ENCODE measurements at places on chromosomes 3 and 15.

DNA sequence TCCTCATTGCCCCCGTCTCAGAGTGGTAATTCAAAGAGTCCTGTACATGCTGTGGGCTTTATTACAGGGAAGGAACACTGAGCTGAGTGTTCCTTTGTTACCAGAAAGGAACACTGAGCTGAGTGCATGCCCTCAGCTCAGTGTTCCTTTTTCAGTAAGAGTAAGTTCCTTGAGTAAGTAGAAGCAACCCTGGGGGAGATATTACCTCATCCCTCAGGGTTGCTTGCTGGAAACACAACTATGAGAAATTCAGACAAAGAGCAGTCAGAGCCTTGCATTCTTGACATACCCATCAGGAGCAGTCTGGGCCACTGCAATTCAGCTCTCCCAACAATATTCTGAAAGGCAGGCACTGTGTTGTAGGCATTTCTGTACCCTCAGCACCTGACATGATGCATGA lies 17.0 kb downstream of the CHRM5 start:
- DNase-seq = peak; percentile 98

DNA sequence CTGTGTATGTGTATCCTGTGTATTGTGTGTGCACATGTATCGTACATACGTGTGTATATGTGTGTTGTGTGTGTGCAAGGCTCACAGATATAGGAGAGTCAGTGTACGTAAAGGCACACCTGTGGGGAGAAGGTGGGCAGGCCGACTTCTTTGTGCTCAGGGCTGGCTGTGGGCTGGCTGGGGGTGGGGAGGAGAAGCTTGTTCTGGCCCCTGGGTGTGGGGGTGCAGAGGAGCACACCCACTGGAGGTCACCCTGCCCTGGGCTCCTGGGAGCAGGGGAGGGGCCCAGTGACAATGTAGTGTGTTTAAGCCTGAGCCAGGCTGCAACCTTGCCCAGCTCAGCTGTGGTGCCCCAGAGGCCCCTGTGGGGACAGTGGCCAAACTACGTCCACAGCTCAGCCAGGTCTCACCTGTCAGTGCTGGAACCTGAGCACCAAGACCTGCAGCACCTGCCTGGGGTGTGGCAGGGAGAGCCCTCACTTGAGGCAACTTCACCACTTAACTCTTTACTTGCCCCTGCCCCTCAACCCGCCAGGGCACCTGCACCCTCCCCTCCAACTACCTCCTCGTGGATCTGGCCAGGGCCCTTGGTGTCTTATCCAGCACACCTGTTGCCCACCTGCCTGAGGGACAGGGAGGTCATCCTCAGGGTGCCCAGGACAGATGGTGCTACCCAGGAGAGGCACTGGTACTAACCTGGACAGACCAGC lies 2.6 kb upstream of the HHATL start:
- DNase-seq = no peak

DNA sequence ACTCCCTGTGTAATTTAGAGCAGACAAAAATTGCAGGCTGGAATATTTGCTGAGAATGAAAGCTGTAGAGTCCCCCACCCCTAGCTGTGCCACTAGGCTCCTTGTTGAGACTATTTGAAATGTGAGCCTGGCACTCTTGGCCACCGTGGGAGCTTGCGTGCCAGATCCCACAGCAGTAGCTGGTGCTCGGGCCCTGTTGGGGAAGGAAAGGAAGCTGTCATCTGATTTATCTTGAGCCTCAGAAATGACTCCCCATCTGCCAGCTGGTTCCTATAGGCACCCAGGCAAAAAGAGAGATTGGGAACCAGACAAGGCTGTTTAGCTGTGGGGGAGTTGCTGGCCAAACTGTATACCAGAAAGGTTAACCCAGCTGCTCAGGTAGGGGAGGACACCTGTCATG lies 23.4 kb upstream of the CLEC3B start:
- no peak for DNase-seq

DNA sequence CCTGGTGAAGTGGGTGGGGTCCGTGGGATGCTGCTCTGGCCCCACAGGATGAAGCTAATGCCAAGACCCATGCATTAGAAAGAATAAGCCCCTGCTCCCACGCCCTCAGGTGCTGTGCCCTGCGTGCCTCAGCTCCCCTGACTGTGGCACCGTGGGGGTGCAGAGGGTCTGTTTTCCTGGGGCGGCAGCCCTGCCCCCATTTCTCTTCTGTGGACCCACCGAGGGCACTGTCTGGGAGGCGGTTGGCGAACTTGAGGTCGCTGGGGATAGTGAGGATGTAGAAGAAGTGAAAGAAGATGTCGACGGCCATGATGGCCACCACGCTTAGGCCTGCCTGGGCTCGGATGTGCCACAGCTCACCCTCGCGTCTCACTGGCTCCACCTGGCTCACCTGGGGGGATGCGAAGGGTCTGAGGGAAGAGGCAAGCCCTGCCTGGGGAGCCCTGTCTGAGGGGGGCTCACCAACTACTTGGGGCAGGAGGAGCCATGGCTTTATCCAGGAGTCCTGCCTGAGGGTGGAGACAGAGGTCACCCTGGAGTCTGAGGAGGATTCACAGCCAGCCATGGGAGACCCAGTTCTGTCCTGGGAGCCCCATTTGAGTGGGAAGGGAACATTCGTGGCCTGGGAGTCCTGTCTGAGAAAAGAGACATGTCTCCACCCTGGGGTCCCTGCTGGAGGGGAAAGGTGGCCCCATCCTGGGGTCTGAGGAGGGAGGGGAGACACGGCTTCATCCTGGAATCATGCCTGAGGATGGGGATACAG lies 5.1 kb downstream of the HHATL start:
- DNase-seq = no peak

DNA sequence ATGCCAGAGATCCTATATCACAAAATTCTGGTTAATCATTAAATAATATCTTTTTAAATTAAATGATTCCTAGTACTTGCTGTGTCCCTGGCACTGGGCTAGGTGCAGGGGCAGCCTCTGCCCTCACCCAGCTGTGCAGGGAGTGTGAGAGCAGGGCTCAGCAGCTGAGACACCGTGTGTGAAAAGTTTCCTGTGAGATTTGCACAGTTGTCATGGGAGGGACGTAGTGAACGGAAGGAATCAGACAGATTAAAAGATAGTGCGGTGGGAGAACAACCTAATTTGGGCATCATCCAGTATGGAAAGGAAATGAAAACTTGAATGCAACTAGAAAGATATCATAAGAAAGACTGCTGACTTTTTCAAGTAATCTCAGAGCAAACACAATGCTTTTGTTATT lies 204.1 kb downstream of the SSR3 start:
- DNase-seq = no peak

DNA sequence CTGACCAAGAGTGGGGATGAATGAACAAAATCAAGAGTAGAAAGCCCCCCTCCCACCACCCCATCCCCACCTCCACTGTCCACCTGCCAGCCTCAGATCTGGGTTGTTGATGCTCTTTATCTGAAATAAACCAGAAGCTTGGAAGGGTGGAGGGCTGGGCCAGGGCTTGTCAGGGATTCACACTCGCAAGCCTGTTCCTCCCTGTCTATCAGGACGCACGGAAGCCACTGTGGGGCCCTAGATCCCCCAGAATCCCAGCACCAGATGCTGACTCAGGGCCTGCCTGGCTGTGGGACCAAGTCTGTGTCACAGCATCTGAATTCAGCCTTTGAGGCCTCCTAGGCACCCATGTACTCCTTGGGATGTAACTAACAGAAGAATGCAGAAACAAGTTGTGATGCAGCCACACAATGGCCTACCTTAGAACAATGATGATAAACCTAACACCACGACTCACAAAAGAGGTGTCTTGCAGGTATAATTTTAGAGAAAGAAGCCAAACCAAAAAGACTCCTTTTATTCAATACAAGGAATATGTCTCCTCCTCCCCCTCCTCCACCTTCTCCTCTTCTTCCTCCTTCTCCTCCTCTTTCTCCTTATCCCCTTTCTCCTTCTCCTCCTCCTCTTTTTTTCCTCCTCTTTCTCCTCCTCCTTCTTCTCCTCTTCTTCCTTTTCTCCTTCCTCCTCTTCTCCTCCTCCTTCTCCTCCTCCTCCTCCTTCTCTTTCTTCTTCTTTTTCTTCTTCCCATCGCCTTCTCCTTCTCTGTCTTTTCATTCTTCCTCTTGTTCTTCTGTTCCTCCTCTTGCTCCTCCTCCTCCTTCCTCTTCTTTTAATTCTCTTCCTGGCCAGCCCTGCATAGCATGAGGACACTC lies 234.7 kb downstream of the PLCL2 start:
- DNase-seq = no peak

DNA sequence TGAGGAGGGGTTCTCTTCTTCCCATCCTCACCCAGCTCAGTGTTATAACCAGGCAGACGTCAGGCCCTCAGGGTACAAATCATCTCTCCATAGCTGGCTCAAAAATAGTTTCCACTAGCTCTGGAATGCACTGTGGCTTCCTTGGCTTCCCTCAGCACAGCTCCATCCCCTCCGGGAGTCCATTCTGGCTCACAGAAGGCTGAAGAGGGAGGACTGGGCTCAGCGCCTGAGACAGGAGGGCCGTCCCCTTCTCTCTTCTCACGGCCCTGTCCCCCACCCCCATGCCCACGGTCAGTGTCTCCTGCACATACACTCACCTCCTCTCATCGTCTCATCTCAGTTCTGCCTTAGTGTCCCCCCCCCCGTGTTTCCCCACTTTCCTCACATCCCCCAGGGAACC lies 50.1 kb downstream of the UMPS start:
- peak; percentile 89 for DNase-seq

- no peak for DNase-seq
Observed at GRCh38 chr15:100205549-100206295, 136.1 kb downstream of the ADAMTS17 start.

- no peak for DNase-seq
Observed at GRCh38 chr3:11898611-11899325, 52.1 kb upstream of the TAMM41 start.

DNA sequence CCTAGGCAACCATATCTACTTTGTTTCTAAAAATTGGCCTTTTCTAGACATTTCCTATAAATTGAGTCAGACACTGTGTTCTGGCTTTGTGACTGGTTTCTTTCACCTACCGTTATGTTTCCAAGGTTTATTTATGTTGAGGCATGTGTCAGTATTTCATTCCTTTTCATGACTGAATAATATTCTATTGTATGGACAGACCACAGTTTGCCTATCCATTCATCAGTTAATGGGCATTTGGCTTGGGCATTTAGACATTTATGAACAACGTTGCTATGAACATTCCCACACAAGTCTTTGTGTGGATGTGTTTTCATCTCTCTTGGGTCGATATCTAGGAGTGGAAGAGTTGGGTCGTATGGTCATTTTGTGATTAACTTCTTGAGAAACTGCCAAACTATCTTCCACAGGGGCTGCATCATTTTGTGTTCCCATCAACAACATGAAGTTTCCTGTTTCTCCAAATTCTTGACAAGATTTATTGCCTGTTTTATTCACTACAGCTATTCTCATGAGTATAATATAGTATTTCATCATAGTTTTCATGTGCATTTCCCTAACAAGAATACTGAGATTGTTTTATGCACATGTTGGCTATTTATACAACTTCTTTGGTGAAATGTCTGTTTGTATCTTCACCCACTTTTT lies 3.5 kb upstream of the EFCC1 start:
- no peak for DNase-seq

DNA sequence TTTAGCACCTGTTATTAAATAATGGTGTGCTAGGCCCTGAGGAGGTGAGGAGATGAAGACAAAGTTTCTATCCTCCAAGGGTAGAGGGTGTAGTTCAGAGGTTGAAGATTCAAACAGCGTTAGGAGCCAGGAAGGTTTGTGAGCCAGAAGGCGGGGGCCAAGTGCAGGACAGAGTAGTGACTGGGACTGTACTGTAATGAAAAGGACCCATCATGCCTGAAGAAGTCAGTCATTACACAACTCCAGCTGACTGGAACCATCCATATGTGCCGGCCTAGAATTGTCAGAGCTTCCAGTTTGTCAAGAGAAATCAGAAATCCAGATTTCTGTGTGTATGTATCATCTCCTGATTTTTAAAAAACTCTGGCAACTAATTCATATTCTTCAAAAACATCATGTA lies 54.8 kb downstream of the FILIP1L start:
- DNase-seq = no peak

DNA sequence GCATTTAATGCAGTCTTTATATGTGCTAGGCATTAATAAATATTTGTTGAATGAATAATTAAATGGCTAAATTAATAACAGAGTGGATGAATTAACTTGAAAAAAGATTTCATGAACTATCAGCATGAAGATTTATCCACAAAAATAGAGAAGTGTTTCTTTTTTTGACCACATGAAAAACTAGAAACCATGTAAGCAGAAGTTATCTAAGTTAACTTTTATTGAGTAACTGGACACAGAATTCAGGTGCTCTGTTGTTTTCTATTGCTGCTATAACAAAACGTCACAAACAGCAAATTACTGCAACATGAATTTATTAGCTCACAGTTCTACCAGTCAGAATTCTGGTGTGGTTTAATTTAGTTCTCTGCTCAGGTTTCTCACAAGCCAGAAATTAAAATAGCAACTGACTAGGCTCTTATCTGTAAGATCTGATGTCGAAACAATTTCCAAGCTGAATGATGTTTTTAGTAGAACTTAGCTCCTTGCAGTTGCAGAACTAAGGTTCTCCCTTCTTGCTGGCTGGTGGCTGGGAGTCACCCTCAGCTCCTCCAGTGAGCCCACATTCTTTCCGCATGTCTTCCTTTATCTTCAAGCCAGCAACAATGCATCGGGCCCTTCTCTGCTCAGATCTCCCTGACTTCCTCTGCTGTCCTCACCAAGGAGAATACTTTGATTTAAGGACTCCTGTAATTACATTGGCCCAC lies 810.2 kb upstream of the ALCAM start:
- peak; percentile 34 for DNase-seq

GRCh38 chr3:58651276-58651675 lies 15.3 kb downstream of the FAM3D start:
- DNase-seq = peak; percentile 12

DNA sequence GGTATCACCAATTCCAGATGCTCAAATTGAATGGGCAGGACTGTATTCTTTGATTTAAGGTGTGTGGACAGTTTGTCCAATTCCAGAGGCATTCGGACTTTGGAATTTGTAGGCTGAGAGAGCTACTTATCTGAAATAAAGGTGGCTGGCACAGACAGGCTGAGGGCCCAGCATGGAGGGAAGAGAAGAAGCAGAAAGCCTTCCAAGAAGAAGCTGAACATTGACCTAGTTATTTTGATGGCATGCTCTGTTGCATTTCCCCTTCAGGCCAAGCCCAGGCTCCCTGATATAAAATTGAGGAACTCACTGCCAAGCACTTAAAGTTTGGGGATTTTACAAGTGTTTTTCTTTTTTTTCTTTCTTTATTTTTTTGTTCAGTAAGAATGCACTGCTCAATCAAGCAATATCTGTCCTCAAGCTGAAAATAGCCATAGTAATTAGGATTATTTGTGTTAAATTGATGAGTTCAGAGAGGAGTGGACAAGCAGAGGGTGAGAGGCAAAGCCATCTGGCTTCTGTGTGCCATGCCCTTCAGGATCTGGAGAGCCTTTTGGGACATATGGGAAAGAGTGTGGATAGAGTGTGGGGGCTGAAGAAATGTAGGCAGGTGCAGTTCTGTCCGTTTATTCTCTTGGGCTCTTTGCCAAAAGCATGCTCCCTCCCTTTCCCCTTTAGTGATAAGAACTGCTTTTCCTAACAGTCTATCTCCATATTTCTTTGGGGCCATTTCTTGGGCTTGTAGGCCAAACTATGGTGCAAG lies 148.9 kb downstream of the OXSM start:
- DNase-seq = no peak
